ENCODE measurements at places on chromosomes 6 and 20.

- DNase-seq: no peak
Measured at GRCh38 chr6:156731396-156731795, 45.8 kb upstream of the ARID1B start.

- peak; percentile 92 for DNase-seq
Measured at GRCh38 chr6:15504581-15505350, 158.1 kb downstream of the DTNBP1 start.

GRCh38 chr6:126117251-126117650 lies 130.9 kb downstream of the TRMT11 start:
- DNase-seq: no peak

- DNase-seq: no peak
Measured at GRCh38 chr6:35508027-35508426, 4.7 kb downstream of the TULP1 start.

DNA sequence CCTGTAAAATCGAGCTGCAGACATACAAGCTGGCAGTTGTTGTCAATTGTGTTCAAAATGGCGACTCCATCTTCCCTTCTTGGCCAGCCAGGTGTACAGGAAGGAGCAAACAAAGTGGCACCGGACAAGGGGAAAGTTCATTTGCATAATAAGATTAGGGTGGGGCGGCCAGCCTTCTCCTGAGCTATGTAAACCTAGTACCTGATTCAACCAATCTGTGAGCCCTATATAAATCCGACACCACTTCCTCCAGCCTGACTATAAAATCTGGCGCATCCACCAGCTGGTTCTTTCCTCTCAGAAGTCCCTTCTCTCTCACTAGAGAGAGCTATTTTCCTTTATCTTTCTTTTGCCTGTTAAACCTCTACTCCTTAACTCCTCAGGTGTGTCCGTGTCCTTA lies 8.1 kb upstream of the HBS1L start:
- no peak for DNase-seq

DNA sequence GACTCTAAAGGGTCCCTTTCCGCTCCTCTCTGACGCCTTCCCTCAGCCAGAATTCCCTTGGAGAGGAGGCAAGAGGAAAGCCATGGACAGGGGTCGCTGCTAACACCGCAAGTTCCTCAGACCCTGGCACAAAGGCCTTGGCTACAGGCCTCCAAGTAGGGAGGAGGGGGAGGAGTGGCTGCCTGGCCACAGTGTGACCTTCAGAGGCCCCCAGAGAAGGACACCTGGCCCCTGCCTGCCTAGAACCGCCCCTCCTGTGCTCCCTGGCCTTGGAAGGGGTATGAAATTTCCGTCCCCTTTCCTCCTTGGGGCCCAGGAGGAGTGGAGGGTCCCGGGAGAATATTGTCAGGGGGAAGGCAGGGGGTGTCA lies 2.7 kb downstream of the VEGFA start:
- DNase-seq: no peak

- DNase-seq: no peak
Measured at GRCh38 chr20:57837208-57838035, 127.6 kb upstream of the PMEPA1 start.

DNA sequence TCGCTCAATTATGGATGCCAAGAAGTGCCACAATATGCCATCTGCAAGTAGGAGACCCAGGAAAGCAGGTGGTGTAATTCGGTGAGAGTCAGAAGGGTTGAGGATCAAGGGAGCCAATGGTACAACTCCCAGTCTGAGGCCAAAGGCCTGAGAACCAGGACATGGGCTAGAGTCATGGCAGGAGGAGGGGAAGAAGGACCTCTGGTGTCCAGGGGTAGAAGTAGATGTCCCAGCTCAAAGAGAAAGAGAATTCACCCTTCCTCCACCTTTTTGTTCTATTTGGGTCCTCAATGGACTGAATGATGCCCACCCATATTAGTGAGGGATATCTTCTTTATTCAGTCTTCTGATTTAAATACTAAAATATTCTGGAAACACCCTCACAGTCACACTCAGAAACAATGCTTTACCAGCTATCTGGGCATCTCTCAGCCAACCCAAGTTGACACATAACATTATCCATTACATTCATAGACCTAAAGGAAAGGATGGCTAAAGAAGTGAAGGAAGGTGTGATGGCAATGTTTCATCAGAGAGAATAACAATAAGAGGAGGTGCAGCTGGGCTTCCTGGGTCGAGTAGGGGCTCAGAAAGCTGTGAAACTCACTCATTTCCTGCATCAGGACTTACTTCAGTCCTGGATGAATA lies 21.2 kb upstream of the HLA-DQA1 start:
- DNase-seq: no peak

- no peak for DNase-seq
Measured at GRCh38 chr20:47610247-47610944, 108.7 kb downstream of the NCOA3 start.

DNA sequence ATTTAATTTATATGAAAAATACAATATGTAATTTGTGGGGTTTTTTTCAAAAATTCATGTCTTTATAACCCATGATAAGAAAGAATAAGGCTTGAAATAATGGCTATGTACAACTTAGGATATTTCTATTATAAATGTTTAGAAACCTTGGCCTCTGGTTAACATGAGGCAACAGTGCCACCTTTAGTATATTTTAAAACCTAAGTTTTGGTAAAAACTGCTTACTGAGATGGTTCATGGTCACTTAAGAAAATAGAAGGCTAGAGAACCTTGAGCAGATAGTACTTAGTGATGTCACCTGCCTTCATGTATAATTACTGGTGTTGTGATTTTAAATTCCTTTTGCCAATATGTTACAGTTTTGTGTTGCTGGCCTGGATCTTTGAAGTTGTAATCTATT lies 176.4 kb downstream of the ADGB start:
- DNase-seq: no peak

- no peak for DNase-seq
Measured at GRCh38 chr6:499617-500016, 108.1 kb downstream of the IRF4 start.

GRCh38 chr6:96014846-96015517 lies 792 bp upstream of the FUT9 start:
- DNase-seq: peak; percentile 83

DNA sequence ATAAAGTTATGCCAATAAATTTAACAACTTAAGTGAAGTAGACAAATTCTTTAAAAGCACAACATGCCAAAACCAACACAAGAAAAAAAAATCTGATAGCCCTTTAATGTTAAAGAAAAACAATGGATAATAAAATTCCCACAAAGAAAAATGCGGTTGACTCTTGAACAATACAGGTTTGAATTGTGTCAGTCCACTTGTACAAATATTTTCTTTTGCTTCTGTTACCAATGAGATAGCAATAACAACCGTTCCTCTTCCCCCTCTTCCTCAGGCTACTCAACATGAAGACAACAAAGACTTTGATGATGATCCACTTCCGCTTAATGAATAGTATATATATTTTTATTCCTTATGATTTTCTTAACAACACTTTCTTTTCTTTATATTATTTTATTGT lies 283.9 kb upstream of the MAN1A1 start:
- DNase-seq: no peak

DNA sequence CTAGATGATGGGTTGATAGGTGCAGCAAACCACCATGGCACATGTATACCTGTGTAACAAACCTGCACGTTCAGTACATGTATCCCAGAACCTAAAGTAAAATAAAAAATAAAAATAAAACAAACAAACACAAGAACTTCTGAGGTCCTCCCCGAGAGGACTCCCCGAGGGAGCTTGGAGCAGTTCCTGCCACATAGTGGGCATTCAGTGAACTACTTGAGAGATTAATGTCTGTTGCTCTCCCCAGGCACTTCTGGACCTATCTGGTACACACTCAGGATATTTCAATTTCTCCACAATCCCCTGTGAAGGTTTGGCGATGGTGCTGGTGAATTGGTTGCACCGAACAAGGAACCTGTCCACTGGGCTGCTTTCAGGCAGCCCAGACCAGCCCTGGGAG lies 311.2 kb downstream of the ESR1 start:
- DNase-seq: no peak

DNA sequence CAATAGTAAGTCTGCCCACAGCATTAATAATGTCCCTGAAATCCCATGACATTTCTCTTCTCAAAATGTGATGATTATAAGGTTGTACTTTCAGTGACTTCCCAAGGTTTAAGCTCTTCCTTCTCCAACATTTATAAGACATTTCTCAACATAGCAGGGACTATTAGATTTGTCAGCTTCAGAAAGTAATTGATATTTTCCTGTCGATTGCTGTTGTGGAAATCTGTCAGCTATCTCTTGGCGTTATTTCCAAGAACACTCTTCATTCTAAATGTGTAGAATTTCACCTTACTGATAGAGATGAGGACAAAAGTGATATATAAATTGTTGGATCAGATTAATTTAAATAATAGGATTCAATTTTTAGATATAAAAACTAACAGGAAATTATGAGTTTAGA lies 149.7 kb upstream of the IMPG1 start:
- no peak for DNase-seq

DNA sequence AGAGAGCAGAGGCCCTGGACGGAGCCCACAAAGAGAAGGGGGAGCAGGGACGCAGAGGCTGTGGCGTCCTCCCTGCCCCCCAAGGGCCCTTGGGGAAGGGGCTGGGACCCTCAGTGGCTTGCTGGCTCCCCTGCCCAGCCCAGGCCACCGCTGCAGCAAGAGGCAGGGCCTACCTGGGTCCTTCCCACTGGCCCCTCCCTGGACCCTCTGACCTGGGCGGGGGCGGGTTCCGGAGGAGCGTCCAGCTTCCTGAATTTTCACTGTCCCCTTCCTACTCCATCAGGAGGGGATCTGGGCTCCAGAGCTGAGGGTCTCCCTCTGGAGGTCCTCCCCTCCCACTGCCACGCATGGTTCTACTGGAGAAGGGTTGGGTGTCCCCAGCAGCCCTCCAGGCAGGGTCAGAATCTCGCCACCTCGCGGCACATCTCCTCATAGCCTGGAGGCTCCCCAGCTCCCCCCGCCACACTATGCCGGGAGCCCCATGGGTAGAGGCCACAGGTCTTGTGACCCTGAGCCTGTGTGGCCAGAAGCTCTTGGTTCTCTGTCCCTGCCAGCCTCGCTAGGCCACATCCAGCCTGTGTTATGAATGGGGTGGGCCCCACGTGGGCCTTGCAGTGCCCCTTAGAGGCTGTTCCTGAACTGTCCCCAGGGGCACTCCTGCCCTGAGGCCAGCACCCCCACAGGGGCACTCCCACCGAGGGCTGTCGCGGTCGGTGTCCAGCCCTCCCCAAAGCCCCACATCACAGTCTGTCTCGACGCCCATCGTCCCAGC lies 1.0 kb upstream of the SOX18 start:
- no peak for DNase-seq

- no peak for DNase-seq
Measured at GRCh38 chr6:24284006-24284405, 73.9 kb downstream of the DCDC2 start.

DNA sequence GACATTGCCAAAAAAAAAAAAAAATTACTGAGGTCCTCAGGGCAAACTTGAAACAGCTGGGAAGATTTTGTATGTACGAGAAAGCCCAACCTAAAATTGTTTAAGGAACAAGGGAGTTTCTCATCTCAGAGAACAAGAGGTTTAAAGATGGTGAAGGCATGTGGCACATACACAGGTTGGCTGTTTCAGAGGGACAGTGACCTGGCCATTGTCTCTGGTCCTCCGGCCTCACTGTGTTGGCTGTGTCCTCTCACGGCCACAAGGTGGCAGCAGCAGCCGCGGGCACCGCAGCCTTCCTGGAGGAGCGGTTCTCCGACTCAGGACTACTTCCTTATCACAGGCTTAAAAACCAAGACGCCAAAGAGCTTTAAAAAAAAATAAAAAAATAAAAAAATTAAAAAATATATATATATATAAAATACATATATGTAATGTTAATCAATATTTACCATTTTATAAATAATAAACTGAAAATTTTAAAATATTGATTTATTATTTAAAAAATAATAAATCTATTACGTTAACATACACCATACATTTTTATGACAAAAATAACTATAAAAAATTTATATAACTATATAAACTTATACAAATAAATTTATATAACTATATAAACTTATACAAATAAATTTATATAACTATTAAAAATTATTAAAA lies 52.8 kb downstream of the GTF2H5 start:
- DNase-seq: peak; percentile 71

GRCh38 chr20:17768271-17768670 lies 68.5 kb downstream of the BANF2 start:
- DNase-seq: no peak

DNA sequence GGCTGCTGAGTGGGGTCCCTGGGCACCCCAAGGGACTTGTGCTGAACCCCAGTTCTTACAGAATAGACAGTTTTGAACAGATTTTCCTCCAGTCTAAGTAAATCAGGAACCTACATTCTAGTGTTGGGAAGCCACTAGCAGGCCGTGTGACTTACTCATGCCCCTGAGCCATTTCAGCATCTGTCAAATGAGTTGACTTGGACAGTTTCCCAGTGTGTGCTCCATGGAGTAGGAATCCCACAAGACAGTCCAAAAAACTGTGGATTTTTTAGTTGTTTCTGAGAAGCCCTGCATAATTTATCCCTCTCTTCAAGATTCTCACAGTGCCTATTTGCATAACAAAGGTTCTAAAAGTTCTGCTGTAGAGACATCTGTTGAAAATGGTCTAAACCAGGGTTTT lies 2.1 kb downstream of the GABRR2 start:
- DNase-seq: no peak

GRCh38 chr20:1338096-1338495 lies 9.2 kb upstream of the SDCBP2 start:
- DNase-seq: no peak

- DNase-seq: no peak
Measured at GRCh38 chr6:68410021-68410420, 225.1 kb upstream of the ADGRB3 start.

DNA sequence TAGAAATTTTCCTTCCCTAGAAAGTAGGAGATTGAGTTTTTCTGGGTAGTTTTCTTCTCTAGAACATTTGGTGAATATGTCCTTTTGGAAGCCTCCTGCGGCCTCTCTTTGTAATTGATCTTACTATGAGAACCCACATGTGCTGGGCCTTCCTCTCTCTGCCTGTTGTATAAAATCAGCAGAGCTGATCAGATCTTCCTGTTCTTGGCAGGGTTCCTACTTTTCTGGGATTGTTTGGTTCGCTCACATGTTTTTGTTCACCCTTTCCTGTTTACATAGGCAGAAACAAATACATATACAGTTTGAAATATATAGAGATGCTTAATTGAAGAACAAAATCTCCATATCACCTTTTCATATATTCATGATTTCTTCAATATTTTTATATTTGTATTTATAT lies 57.8 kb downstream of the IL22RA2 start:
- no peak for DNase-seq

- DNase-seq: peak; percentile 88
Measured at GRCh38 chr6:33430991-33431879, 11.4 kb downstream of the SYNGAP1 start.

- DNase-seq: no peak
Measured at GRCh38 chr6:166610069-166610468, 17.0 kb downstream of the RPS6KA2 start.

- no peak for DNase-seq
Measured at GRCh38 chr20:23092861-23093495, 6.9 kb upstream of the CD93 start.

- DNase-seq: no peak
Measured at GRCh38 chr6:111266276-111266675, 179.0 kb downstream of the SLC16A10 start.

- no peak for DNase-seq
Measured at GRCh38 chr6:24574809-24575208, 71.2 kb downstream of the KIAA0319 start.

GRCh38 chr20:53946106-53946505 lies 124.3 kb downstream of the BCAS1 start:
- DNase-seq: no peak

All from globus pallidus (tissue), 1 donor.